ENCODE measurements at places on chromosomes 6 and 20.

DNA sequence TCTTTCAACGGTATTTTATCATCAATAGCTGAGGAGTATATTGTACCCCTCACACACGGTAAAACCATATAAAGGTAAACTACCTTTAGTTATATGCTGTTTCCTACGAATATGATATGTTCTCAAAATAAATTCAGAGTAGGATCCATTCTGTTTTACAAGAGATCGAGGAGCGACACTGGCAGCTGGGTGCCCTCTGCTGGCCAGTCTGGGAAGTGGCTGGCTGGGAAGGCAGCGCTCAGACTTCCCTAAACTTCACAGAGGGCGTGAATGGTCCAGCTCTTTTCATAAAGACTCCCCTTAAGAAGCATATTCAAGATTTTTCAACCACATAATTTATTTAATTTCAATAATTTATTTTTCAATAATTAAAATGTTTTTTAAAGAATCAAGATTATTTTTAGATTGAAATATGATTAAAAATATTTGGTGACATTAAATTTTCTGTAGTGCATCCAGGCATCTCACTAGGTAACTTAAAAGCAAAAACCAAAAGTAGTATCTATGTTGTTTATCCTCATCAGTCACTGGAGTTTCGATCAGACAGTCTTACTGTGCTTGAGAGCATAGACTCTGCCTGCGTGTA is 187.5 kb upstream of the PDE10A start:
- DNase-seq = peak; percentile 63

- no peak for DNase-seq
Measured at GRCh38 chr6:8686077-8686476, 250.7 kb upstream of the SLC35B3 start.

- DNase-seq = no peak
Measured at GRCh38 chr6:53119349-53119748, 29.3 kb downstream of the GCM1 start.

- DNase-seq = no peak
Measured at GRCh38 chr20:16222859-16223411, 350.3 kb downstream of the KIF16B start.

GRCh38 chr6:139257821-139258398 is 33.9 kb downstream of the TXLNB start:
- no peak for DNase-seq

DNA sequence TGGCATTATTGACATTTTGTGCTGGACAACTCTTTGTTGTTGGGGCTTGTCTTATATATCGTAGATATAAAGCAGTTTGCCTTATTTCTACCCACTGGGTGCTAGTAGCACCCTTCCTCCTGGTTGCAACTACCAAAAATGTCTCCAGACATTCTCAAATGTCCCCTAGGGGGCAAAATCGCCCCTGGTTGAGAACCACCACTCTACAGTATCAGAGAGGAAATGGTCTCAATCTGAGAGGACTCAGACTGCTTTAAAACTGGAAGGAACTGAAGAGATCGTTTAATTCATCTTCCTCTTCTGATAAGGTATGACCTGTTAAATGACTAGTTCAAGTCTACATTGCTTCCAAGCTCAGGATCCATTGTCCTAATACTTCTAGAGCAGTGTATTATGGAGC is 14.9 kb downstream of the SH3BGRL2 start:
- no peak for DNase-seq

DNA sequence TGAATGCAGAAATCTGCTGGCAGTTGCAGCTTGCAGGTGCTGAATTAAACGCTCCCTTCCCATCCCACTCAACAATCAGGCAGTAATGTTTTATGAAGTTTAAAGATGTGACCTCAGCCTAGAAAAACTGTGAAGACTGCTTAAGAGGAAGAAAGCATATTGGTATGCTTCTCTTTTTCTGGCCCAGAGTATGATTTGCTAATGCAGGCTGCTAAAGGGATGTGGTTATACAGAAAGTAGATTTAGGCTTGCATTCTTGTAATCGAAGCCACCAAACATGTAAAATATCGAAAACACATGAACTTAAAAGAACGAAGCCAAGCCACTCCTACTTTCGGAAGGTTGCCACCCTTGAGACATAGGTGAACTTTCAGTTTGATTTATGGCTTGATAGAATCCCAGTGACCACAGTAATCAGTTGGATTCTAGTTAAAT is 40.7 kb downstream of the MAP3K5 start:
- DNase-seq = peak; percentile 22

GRCh38 chr6:121711472-121711871 is 276.0 kb downstream of the GJA1 start:
- DNase-seq = no peak

- DNase-seq = no peak
Measured at GRCh38 chr6:74113901-74114300, 417.9 kb downstream of the CD109 start.

DNA sequence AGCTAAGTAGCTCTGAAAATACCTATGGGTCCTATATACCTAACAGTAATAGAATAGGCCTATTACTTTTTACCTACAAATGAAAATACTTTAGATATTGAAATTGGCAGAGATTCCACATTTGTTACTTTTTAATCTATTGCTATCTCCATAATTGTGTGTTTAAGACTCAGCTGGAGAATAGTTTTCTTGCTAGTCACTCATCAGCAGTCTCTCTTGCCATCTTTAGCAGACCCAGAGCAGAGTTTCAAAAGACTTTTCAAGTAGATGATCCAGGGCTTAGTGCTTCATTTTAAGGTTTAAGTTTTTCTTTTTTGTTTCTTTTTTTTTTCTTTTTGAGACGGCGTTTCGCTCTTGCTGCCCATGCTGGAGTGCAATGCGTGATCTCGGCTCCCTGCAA is 12.9 kb downstream of the ANKS1A start:
- no peak for DNase-seq

GRCh38 chr20:46488451-46488850 is 24.9 kb downstream of the ZNF334 start:
- DNase-seq = no peak

- no peak for DNase-seq
Measured at GRCh38 chr20:59157064-59157463, 6.6 kb upstream of the ZNF831 start.

- DNase-seq = peak; percentile 71
Measured at GRCh38 chr6:131163886-131164285, 28.6 kb downstream of the AKAP7 start.

DNA sequence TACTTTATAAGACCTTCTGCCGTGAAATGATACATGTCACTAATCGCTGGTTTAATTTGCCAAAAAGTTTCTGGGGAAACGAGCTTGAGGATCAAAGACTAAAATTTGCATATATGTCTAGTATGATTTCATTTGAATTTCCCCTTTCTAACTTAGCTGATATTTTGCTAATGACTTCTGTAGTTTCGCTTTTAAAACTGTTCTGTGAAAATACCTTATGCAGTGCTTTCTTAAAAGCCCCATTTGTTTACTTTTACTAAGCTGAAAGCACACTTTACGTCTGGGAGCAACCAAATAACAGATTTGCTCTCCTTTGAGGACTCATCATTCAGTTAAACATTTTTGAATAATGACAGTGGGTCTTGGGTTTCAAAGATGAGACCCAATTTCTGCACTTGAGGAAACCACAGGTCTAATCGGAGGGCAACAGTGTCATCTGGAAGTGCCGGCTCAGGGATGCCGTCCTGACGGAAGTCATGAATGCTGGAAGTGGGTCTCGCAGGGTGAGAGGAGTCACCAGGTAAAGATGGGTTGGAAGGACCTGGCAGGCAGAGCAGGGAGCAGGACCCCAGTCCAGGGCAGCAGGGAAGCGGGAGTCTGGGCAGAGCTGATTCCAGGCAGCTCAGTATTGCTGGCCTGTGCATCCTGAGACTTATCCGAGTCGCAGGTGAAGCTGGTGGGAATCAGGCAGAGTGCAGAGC is 33.2 kb downstream of the PLEKHG1 start:
- DNase-seq = no peak

DNA sequence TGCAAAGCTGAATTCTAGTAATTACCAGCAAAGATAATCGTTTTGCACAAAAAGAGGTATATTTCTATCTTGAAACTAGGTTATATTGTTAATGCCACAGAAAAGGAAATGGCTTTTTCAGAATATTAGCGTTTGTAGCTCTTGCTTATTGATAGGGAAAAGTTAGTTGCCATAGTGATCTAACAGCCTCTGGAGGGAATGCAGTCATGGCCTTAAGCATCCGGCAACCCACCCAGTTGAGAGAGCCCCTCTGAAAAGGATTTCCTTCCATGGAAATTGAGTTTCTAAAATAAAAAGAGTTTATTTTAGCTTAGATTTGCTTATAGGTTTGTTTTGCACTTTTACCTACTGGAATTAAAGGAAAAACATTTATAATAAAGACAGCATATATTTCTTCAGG is 224.5 kb downstream of the BCKDHB start:
- no peak for DNase-seq

GRCh38 chr6:13217206-13217905 is 111.0 kb downstream of the TBC1D7 start:
- DNase-seq = no peak

Data from pons (tissue), 1 donor.